ENCODE measurements at places on chromosomes 2 and 18.

DNA sequence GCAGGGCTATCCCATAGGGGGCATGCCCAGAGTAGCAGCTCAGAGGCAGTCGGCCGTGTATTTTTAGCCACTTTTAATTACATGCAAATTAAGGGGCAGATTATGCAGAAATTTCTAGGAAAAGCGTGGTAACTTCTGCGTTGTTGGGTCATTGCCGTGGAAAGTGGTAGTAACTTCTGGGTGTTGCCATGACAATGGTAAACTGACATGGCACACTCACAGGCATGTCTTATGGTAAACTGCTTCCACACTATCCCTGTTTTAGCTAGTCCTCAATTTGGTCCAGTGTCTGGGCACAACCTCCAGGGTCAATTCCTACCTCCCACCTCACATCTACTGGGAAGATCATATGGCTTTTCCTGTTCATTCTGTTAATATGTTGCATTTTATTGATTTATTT lies 428.9 kb upstream of the FANCL start:
- DNase-seq: no peak

GRCh38 chr2:208042450-208042849 lies 17.1 kb upstream of the PLEKHM3 start:
- no peak for DNase-seq

DNA sequence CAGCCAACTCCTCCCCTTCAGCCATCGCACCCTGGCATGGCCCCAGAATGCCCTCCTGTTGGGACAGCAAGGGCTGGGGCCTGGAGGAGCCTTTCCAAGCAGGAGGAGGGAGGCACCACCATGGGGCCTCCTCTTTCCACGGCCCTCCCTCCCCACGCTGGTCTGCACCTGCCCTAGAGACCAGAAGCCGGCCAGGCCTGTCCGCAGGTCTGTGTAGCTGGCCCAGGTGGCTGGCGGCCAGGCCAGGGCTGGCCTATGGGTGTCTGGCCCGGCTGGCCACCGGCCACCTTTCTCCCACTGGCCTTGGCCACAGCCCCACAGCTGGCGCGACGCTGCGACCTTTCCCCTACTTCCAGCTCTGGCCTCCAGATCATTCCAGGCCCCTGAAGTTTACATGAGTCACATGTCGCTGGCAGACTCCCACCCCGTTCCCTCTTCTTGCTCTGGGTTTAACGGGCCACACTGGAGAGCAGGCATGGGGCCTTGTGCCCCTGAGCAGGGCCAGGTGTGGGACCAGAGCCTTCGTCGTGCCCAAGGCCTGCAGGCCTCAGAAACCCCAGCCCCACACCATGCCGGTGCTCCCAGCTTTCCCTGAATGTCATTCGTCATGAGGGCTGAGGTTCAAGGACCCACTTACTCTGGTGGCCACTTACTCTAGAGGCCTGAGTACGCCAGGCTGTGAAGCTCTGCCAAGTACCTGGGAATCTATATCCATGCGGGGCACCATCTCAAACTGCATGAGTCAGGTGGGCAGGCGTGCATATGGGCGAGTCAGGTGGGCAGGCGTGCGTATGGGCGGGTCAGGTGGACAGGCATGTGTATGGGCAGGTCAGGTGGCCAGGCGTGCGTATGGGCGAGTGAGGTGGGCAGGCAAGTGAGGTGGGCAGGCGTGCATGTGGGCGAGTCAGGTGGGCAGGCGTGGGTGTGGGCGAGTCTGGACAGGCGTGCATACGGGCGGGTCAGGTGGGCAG lies 33.3 kb upstream of the KLF11 start:
- DNase-seq: peak; percentile 85

DNA sequence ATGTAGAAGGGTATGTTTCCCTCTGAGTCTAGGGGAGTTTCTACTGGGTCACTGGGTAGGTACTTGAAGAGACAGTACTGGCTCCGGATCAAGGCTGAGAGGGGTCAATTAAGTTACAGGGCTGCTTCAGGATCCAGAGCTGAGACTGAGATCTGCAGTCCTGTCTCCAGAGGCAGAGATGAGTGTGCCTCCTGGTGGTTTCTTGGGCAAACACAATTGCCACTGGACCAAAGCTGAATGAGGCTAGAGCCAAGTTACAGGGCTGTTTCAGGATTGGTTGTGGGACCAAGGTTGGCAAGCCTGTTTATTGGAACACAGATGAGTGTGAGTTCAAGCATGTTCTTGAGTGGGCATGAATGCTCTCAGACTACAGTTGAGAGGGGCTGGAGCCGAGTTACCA lies 157.9 kb downstream of the ADCYAP1 start:
- DNase-seq: no peak

DNA sequence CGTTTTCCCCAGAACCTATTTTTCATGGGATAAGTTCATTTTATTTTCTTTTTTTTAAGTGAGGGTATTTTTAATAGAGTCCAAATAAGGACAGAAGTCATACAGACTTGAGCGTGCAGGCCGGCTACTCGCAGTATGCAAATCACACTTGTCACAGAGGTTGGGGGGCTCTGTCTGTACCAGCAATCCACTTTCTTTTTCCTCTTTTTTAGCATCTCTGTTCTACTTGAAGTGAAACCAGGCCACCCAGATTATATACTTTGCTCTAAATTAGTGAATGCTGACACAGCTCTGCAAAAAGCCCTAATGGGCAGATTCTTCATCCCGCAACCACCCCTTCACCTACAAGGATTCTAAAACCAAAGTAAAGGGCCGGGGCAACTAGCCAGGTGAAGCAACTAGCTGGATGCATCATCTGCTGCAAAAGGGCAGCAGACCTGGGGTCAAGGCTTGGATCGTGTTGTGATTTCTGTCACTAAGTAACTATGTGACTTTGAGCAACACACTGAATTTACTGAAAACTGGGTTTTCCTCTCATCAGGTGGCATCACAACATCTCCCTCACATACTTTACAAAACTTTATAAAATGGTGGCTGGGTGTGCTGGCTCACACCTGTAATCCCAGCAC lies 18.4 kb downstream of the KDSR start:
- DNase-seq: no peak

- DNase-seq: no peak
These were observed 48.2 kb upstream of the PPM1B start for GRCh38 chr2:44120428-44120827.

- peak; percentile 59 for DNase-seq
These were observed 39.5 kb downstream of the GLI2 start for GRCh38 chr2:120775194-120775593.

DNA sequence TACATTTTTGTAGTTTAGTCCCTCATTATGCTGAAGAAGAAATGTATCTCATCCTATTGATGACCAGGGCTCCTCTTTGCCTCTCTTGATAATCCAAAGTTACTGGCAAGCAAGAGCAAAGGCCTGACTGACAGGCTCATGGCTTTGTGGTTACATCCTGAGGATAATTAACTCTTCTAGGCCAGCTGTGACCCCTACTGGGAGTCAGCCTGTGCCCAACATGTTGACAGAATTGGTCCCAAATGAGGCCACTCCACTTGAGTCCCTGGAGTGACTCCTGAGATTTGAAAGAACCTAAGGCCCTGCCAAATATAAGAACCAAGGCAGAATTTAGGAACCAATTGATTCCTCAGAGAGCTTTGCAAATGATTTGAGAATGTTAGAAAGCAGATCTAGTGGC lies 973.8 kb upstream of the CELF4 start:
- no peak for DNase-seq

DNA sequence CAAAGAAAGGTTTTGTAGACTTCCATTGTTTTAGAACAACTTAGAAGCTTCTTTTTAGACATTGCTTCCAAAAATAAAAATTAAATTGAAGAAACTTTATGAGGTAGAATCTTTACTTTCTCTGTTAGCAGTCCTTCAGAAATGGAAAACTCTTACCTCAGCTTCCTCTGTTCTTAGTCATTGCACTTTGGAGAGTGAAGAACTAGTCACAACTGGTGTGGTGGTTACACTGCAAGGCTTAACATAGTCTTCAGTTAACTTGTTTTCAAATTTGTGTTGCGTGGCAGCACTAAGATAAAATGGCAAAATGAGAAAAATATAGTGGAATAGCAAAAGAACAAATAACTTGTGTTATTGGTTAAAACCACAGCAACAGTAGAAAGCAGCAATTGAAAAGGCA lies 332.6 kb downstream of the KIAA1328 start:
- DNase-seq: no peak

DNA sequence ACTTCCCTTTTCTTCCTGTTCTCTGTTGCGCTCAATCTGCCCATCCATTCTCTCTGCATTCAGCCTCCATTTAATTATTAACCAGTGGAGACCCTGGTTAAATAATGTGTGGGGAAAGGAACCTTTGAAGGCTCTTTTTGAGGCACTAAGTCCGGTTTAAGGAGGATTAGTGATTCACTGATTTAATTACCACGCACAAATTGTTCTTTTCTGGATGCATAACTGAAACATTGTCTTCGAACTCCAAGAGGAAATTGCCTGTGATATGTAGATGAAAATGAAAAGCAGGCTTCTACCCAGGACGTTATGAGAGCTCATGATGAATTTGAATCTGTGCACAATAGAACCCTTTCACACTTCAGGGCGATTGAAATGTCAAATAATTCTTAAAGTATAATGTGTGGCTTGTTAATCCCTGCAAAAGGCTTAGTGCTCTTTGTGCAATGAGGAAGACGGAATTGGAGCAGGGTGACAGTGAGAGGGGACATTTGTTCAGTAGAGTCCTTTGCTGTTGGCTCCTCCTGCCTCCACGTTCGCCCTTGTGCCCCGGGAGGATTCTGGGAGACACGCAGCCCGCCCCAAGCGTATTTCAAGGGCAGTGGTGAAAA lies 51.1 kb upstream of the ZNF236 start:
- no peak for DNase-seq

DNA sequence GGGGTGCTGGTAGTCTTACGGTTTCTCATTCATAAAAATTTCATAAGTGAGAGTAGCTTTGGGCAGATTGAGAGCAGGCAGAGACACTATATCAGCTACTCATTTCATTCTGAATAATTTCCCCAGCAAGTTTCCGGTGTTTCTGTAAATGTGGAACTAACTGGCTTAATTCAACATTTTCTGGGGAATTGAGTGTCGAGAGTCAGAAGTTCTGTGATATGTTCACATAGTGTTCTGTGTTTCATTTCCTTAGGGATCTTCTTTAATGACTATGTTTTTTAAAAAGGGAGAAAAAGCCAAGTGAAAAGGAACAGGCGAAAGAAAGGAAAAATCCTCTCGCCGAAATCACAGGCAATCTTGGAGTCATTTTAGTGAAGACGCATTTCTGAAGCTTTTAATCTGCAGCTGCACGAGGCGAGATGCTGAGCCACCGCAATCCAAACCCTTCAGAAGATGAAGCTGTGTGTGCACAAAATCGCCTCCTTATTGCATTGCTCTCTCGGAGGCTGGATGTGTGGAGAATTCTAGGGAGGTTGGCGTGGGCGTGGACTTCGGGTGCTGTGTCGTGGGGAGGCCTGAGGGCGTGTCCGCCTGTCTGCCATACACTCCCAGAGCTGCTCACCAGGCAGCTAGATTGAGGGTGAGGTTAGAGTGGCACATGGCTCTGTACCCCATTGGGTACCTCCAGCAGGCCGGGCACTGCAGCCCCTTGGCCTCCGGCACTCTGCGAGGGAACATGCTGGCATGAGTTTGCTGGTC lies 38.4 kb upstream of the HDAC4 start:
- no peak for DNase-seq

All from chondrocyte (in vitro differentiated cells).